ENCODE measurements at places on chromosomes 11 and 22.

DNA sequence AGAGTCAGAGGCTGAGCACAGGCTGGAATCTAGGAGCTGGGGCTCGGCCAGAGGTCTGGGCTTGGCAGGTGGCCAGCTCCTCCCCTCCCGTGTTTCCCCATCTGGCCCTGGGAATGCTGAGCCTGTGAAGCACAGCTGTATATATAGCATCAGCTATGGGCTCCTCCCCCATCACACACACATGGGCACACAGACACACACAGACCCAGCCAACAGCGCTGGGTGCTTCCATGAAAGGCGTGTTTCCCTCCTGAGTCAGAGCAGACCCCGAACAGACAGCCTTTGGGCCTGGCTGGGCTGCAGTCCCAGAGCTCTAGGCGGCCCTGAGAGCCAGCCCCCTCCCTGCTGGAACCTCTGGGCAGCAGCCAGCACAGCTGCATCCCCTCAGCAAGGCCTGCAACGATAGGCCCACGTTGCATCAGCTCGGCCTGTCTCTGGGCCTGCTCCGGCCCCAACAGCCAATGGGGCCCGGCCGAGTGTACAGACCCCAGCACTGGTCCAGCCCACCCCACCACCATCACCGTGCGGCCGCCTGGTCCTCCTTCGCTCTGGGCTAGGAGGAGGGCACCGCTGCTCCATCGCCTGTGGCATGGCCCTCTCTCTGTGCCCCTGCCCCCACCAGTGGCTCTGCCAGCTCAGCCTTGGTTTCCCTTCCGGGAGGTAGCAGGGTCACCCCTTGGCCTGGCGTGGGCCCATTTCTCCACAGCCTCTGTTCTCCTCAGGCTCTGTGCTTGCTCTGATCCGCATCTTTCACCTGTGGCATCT, 7.6 kb upstream of the SERPINH1 start:
- DNase-seq, result no peak

DNA sequence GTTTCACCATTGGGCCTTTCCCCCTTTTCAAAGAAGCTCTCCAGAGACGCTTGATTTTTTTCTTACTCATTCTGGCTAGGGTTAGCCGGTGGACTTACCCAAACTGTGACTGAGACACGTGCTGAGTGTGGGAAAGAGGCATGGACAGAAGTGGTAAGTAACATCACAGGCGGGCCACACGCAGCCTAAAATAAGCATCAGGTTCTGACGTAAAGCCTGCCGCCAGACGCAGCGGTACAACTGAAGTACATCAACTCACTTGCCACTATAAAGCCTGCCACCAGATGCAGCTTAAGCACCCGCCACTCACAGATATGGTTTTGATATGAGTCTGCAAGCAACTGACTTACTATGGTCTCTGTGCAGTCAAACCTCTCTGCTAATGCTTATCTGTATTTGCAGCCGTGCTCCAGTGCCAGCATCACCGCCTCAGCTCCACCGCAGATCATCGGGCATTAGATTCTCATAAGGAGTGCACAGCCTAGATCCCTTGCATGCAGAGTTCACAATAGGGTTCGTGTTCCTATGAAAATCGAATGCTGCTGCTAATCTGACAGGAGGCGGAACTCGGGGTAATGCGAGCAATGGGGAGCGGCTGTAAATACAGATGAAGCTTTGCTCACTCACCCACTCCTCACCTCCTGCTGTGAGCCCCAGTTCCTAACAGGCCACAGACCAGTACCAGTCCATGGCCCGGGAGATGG, 58.8 kb downstream of the PHF21B start:
- no peak for DNase-seq

- no peak for DNase-seq
Observed at GRCh38 chr11:45675646-45676045, 10.2 kb upstream of the CHST1 start.

DNA sequence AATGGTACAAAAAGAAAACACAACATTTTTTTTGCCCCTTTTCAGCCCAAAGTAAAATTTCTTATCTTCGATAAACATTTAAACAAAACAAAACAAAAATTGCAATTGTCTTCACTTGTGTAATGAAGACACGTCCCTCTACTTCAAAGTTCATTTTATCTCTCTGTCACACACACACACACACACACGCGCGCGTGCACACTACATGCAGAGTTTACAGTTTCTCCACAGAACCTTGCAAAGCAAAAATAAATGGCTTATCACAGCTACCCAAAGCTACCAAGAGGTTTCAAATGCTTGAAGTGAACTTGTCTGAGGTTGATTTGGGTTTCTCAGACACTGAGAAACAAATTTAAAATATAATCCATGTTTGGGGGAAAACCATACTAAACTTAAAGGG, 72.3 kb downstream of the ETS1 start:
- DNase-seq, result no peak

DNA sequence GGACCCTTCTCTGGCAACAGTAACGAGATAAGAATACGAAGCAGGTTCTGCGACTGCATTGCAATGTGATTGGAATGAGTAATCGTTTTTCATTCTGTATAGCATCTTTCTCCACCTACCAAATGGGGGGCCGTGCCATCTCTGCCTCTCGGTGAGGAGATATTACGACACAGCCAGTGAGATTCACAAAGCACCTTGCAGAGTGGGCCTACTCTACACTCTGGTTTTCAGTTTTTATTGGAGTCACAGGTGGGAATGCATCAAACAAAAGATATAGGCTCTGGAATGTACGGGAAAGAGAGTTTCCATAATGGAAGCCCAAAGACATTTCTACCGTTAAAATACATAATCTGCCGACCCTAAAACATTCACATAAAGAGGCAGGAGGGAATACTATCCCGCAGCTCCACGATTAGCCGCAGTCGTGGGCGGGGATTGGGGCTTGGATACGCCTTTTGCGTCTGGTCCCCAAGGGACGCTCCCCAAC, 423 bp upstream of the RTN3 start:
- DNase-seq, result no peak

GRCh38 chr11:44028401-44028800, 19.4 kb upstream of the ACCSL start:
- DNase-seq, result no peak

- DNase-seq, result no peak
Observed at GRCh38 chr11:77596626-77597025, 6.9 kb downstream of the AQP11 start.

- DNase-seq, result no peak
Observed at GRCh38 chr11:36377759-36378564, 81.9 kb downstream of the PRR5L start.

GRCh38 chr11:58805065-58805464, 39.4 kb downstream of the GLYATL2 start:
- no peak for DNase-seq

DNA sequence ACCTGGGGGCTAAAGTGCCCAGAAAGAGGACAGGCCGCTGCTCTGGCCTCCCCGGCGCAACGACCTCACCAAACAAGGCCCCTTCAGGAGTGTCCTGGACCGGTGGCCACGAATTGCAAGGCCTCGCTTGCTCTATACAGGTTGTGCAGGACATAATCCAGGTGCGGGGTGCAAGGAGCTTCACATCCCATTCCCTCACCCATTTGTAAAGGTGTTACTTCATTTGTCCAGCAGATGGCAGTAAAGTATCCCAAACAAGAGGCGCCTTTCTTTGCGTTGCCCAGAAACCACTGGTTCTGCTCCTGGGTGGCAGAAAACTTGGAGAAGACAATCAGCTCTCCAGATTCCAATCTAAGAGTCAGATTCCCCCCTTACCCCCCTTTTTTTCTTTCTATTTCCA, 35.9 kb upstream of the PRDM11 start:
- peak; percentile 58 for DNase-seq

DNA sequence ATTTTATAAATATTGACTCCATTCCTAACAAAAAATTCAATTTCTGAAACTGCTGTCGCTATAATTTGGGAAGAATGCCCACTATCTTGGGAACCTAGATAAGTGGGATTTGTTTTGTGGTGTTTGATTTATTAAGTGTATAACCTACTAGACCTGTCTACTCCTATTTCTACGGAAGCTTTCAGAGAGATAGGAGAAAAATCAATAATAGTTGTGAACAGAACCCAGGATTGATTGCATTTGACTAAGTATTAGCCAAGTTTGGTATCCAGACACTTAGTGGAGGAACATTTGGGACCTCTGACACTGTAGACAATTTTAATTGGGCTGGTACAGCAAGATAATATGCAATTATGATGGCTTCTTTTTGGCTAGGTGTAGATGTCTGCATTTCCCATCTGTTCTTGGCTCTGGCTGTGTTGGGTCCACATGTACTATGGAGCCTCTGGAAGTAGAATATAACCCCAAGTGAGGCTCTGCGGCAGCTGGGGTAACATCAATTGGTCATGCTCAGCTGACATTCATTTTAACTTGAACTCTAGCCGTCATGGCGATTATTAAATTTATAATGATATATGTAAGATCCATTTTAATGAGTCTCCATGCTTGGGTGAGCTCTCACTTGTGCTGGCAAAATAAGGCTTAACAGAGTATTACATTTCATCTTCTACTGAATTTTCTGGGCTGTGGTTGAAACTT, 111.5 kb upstream of the E2F8 start:
- no peak for DNase-seq

Data from activated CD8-positive, alpha-beta T cell treated with anti-CD3 and anti-CD28 coated beads, Interleukin-2, amount 10 ng/mL, durations not matched to agents 7 days and 5 days (primary cell).